Upper lobe of left lung (tissue), 6 donors: ENCODE measurements at places on chromosomes 13 and 19. TPM values are rescaled to one million over a fixed set of nuclear protein-coding genes. Genes with fewer than 3 reads are reported as not detected.

Gene PTPRH
- total RNA-seq = not detected

Gene TNNT1
- total RNA-seq = 4.6 TPM

Gene CYP2F1
- total RNA-seq = 16.6 TPM

Gene ZNF274
- total RNA-seq = 24.2 TPM

Gene CYP4F11
- total RNA-seq = not detected

Gene TMEM86B
- 2.0 TPM for total RNA-seq

Gene KLK4
- not detected for total RNA-seq

Gene RB1
- 20.2 TPM for total RNA-seq

Gene TSHZ3
- 8.4 TPM for total RNA-seq

Gene RNF17
- not detected for total RNA-seq

Gene MADCAM1
- total RNA-seq = 1.4 TPM

Gene FUT1
- total RNA-seq = 10.5 TPM

Gene HSD17B14
- total RNA-seq = 65.0 TPM

Gene CLDN10
- total RNA-seq = not detected

Gene KCNN1
- total RNA-seq = not detected

Gene COL4A1
- total RNA-seq = 209 TPM

Gene CALR
- total RNA-seq = 344 TPM

Gene SEMA6B
- total RNA-seq = 7.3 TPM

Gene ZNF493
- 72.3 TPM for total RNA-seq

Gene GRAMD1A
- total RNA-seq = 85.1 TPM

Gene GPR12
- not detected for total RNA-seq

Gene LCP1
- 72.3 TPM for total RNA-seq

Gene GAPDHS
- total RNA-seq = not detected

Gene ICAM5
- total RNA-seq = 46.3 TPM

Gene MCEMP1
- 160 TPM for total RNA-seq
